Activated T-helper 1 cell treated with anti-CD3 and anti-CD28 coated beads, Interleukin-12 subunit alpha, Interleukin-12 subunit beta, Interleukin-2, Interleukin-4 antibody, amounts not matched to agents 30 ng/mL and 10 ng/mL and 1 ng/mL, durations not matched to agents 14 hours and 24 hours and 36 hours (primary cell): ENCODE measurements at places on chromosomes 5 and 9. TPM values are rescaled to one million over a fixed set of nuclear protein-coding genes. Genes with fewer than 3 reads are reported as not detected.

The MARCOL gene
- total RNA-seq, result not detected in 2 replicates

The PCDHGA9 gene
- total RNA-seq, result 0.21 and 0.39 TPM in 2 replicates

The CLIC3 gene
- total RNA-seq, result not detected in 2 replicates

The ENTPD8 gene
- total RNA-seq, result not detected in 2 replicates

The QRFP gene
- not detected in 2 replicates for total RNA-seq

The IFNB1 gene
- total RNA-seq, result 0.23 TPM in 1 of 2 replicates, not detected in the other

The WDR31 gene
- 1.9 and 2.2 TPM in 2 replicates for total RNA-seq

The CCDC127 gene
- total RNA-seq, result 9.5 and 10.9 TPM in 2 replicates

GRCh38 chr5:360257-361027 lies 38.9 kb downstream of the AHRR start:
- no peak for DNase-seq

DNA sequence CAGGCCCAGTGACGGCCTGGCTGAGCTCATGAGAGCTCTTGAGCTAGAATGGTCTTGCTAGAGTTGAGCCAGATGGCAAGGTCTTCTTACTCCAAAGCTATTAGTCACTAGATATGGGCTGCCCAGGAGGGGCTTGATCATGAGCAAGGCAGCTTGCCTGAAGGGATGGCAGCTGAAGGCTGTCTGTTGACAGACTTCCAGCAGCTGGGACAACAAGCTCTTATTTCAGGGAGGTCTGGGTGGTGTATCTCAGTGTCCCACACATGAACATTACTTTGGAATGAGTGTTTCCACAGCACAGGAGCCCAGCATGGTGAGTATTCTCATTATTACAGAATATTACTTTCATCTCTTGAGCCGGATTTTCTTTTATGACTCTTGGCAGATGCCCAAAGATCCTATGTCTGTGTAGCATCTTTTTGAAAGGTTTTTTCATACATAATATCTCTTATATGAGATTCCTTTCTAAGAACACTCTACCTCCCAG lies 414.1 kb downstream of the ARHGEF28 start:
- DNase-seq, result no peak

DNA sequence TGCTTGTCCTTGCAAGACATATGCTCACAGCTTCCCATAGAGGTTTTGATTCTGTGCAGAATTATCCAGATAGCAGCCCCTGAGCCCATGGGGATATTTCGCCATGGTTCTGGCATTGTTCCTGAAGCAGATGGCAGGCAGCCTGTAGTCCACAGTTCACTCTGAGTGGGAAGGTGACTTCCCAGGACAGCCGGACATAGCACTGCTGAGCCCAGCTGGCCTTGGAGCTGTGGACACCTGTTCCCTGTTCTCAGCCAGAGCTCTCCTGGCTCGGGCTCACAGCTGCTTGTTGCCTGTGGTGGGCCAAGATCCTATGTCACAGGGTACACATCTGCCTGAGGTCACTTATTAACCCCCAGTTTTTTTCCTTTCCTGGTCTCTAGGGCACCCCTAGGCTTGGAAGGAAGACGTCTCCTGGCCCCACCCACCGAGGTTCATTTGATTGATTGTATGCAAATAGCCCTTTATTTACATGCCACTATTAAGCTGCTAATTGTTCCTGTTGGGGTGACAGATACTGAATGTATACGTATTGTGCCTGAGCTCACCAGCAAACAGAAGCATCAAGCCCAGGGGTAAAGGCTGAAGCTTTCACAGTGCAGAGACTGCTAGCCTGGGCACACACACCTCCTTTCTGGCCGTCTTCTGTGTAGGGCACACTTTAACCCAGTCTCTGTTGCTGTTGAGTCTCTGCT lies 96.6 kb upstream of the DMRT1 start:
- DNase-seq, result no peak

DNA sequence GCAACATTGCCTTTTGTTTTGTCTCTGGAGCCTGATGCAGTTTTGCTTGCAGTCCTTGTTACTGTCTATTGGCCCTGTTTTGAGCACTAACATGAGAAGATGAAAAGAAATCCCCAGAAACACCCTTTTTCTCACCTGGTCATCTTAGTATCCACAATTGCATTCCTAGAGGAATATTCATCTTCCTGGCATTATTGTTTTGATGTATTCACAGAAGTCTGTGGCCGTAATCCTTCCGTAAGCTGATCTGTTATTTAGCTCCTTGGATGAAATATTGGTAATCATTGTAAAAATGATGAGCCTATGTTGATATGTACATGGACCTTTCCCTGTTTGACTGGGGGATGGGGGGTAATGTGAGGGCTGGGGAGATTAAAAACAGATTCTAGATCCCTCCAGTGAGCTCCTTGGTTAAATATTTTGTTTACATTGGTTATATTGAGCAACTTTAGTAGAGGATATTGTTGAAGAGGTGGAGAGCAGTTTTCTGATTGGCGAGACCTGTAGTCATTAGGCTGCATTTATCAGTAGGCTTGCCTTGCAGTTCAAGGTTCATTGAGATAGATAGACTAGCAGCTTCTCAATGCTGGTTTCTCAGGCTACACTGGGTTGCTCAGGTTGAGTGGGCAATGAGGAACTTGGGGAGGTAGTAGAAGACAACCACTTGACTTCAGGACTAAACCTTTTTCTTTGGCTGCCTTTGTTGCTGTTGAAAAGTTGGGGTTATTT lies 117.5 kb downstream of the MACIR start:
- no peak for DNase-seq

GRCh38 chr5:96151891-96152290 lies 190.2 kb upstream of the ELL2 start:
- no peak for DNase-seq

- DNase-seq, result no peak
Observed at GRCh38 chr5:134948911-134949310, 18.8 kb upstream of the CATSPER3 start.

GRCh38 chr9:131650254-131650653 lies 89.6 kb downstream of the RAPGEF1 start:
- DNase-seq, result no peak

DNA sequence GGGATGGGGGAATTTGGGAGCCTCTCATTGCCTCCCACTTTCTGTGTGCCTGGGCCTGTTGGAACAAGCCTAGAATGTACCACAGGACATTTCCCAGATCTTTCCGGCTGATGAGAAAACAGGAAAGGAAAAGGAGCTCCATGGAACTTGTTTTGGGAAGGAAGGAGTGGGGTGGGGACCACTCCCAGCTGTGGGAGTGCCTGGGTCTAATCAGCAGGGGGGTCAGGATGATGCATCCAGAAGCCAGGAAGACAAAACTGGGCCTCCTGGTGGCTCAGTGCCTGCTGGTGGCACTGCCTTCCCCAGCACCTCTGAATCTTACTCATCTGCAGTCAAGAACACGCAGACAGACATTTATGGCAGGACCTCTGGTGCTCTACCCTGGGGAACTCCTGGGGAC lies 2.8 kb downstream of the SMIM33 start:
- DNase-seq, result no peak

DNA sequence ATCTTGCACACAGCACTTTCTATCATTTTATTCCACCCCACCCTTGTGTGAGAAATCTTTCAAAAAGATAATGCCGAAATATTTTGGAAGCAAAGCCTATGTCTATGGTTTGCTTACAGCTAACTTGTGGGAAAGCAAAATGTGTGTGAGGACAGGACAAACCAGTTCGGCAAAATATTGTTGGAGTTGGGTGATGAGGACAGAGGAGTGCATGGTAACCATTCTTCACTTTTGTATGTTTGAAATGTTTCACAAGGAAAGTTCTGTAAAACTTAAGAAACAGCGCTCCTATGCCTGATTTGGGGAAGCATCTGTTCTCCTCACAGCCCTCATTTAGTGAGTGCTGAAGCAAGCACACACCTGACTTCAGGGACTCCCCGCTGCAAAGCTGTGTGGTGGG lies 62.0 kb upstream of the RNF130 start:
- no peak for DNase-seq

GRCh38 chr5:121870489-121870888 lies 18.8 kb downstream of the FTMT start:
- no peak for DNase-seq

GRCh38 chr5:117888688-117889087 lies 1099.7 kb downstream of the DTWD2 start:
- DNase-seq, result no peak

DNA sequence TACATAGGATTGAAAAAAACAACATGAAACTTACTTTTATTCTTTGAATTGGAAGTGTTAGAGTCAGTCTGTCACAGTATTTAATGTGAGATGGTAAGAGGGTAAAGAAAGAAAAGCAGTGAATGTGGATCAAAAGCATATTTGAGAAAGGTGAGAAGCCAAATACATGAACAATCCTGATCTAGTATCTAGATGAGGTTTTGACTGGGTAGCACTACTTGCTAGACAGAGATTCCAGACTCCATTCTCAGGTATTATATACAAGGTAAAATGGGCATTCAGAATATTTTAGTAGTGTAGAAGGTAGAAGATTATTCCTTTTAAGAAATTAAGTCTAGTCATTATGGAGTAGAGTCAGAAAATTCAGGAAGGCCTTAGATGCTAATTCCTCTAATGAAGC lies 62.2 kb downstream of the SLC38A9 start:
- DNase-seq, result no peak

GRCh38 chr9:130409246-130409645 lies 35.5 kb upstream of the ASS1 start:
- DNase-seq, result no peak

GRCh38 chr9:112094948-112095681 lies 80.0 kb downstream of the SUSD1 start:
- no peak for DNase-seq

GRCh38 chr9:120183615-120184014 lies 396.4 kb downstream of the CDK5RAP2 start:
- DNase-seq, result no peak

DNA sequence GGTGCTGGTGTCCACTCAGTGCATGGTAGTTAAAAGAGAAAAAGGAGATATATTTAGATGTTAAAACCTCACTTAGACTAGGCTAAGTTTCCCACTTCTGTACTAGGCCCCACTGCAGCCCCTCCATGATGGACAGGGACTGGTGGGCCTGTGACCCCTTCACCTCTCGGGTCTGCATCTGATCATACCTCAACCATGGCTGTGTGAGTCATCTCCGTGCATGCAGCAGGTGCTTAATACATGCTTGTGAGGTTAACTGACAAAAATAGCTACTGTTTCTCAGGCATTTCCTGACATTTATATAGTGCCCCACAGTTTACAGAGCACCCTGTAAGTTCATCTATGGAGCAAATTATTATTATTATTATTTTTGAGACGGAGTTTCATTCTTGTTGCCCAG lies 8.4 kb upstream of the URM1 start:
- no peak for DNase-seq

DNA sequence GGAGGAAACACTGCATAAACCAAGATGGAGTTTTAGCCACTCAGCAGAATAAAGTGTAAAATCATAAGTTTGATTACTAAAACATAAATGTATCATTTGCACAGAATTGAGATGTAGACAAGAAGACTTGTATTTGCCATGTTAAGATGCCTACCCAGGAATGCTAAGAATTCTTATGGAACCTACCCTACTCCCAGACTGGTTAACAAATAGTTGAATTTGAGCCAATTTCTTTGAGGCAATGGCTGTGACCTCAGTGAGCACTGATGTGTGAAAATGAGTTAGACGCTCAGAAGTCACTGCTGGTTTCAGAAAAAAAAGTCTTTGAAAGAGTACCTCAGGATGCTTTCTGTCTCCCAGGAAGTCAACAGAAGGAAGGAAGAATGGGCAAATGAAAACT lies 95.6 kb downstream of the ESM1 start:
- no peak for DNase-seq

DNA sequence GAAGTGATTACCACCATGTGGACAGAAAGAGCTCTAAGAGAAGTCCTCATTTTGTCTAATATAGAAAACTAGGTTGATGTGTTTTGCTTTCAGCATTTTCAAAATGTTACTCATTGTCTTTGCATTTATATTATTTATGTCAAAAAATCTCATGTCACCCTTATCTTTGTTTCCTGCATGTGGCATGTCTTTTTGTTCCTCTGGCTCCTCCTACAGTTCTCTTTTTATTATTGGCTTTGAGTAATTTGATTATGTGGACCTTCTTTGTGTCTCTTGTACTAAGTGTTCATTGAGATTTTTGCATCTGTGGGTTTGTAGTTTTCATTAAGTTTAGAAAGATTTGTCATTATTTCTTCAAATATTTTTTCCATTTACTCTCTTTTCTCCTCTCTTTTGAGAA lies 58.8 kb downstream of the GNG10 start:
- DNase-seq, result no peak

- DNase-seq, result no peak
Observed at GRCh38 chr5:174775081-174775480, 50.7 kb downstream of the MSX2 start.

DNA sequence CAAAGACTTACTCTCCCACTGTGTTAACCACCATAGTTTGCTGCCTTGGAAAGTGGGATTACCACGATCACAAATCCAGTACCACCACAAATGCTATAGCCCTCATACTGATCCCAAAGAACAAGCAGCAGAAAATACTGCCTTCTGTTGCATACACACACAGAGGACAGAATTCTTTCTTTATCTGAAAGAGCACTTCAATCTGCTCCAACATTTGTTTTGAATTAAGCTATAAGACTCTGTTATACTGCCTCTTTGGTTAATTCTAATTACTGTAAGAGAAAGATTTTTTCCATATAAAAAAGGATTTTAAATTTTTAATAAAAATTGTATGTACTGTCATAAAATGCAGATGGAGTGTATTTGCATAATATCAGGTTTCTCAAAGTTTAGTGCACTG lies 69.8 kb downstream of the YIPF5 start:
- DNase-seq, result no peak

GRCh38 chr9:87959916-87960581 lies 14.3 kb downstream of the CDK20 start:
- DNase-seq, result no peak

- DNase-seq, result no peak
Observed at GRCh38 chr5:123142206-123142915, 53.3 kb downstream of the PRDM6 start.

- no peak for DNase-seq
Observed at GRCh38 chr9:86700629-86701028, 246.7 kb downstream of the GAS1 start.

- DNase-seq, result no peak
Observed at GRCh38 chr5:161409471-161409870, 137.1 kb downstream of the GABRB2 start.

GRCh38 chr5:171592736-171593135 lies 173.3 kb downstream of the FGF18 start:
- DNase-seq, result no peak

GRCh38 chr5:146079695-146080373 lies 25.5 kb downstream of the PLAC8L1 start:
- no peak for DNase-seq

- no peak for DNase-seq
Observed at GRCh38 chr5:101136454-101136853, 233.4 kb upstream of the ST8SIA4 start.

GRCh38 chr9:127034691-127035090 lies 87.7 kb downstream of the ANGPTL2 start:
- no peak for DNase-seq
